ENCODE measurements at places on chromosomes 1 and 21.
A peak's percentile ranks its signal among the peaks of the same experiment; 100 is the strongest.

- DNase-seq, result peak; percentile 8
Measured at GRCh38 chr1:147627435-147628110, 42.8 kb downstream of the ACP6 start.

- DNase-seq, result no peak
Measured at GRCh38 chr1:9202240-9202870, 32.2 kb upstream of the H6PD start.

- DNase-seq, result no peak
Measured at GRCh38 chr1:111598544-111598943, 21.0 kb upstream of the RAP1A start.

- DNase-seq, result no peak
Measured at GRCh38 chr1:78672428-78672827, 22.8 kb downstream of the IFI44 start.

All from activated CD4-positive, CD25-positive, alpha-beta regulatory T cell (primary cell).